ENCODE measurements at places on chromosomes 5 and 9. TPM values are rescaled to one million over a fixed set of nuclear protein-coding genes. Genes with fewer than 3 reads are reported as not detected.

Gene LHX3
- total RNA-seq: 0.09 TPM

Gene IFNE
- 1.6 TPM for total RNA-seq

Gene EIF4E1B
- not detected for total RNA-seq

Gene CANX
- 342 TPM for total RNA-seq

Gene STKLD1
- total RNA-seq: 0.71 TPM
